ENCODE measurements at places on chromosomes 12 and 14.

GRCh38 chr12:19026614-19027488 is 102.7 kb upstream of the PLEKHA5 start:
- DNase-seq: no peak

DNA sequence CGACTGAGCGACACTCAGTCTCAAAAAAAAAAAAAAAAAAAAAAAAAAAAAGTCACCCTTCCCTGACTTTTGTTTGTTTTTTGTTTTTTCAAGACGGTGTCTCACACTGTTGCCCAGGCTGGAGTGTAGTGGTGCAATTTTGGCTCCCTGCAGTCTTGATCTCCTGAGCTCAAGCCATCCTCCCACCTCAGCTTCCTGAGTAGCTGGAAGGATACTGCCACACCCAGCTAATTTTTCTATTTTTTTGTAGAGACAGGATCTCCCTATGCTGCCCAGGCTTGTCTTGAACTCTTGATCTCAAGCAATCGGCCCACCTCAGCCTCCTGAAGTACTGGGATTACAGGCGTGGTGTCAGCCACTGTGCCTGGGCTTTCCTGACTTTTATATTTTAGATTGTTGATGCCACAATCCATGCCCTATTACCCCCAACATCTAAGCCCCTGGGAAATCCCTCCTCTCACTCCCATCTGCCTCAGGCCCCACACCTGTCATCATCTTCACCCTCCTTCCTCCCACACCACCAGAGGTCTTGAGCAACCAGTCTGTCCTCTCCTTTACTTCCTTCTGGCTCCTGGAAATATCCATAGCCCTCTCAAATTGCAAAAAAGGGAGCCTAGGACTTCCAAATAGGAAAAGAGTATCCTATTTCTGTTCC is 7.8 kb downstream of the IKZF4 start:
- DNase-seq: peak; percentile 30

DNA sequence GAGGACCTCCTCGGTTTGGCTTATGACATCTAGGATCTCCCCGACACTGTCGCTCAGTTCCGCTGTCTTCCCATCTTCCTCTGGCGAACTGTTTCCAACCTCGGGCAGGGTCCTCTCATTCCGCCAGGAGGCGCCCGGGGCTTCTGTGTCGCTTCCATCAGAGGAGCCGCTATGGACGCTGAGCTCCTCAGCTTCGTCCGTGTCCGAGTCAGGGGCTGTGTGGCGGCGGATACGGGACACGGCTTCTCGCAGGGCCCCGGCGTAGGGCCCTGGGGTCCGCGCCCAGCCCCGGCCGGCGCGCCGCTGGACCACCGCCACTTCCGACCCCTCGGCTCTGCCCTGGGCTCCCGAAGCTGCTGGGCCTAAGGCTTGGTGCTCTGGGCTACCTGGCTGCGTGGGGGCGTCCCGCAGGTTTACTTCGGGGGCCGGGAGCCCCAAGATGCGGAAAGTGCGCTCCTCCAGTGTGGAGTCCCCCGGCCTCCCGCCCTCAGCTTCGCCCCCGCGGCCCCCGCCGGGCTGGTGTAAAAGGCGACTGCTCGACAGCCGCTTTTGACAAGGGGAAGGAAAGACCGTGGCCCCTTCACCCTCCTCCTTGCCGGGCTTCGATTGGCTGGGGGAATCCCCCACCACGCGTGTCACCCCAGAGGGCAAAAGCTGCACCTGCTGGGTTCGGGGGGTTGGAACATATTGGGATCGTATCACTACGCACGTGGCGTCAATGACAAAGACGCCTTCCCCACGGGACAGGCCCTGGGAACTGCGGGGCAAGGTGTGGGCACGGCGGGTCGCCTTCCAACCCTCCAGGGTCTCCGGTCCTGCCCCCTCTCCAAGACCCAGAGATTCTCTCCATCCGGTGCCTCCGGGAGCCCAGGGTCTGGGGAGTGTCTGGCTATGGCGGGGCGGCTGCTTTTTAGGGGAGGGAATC is 2.1 kb downstream of the DDN start:
- no peak for DNase-seq

GRCh38 chr14:20623798-20624197 is 17.7 kb downstream of the OR6S1 start:
- no peak for DNase-seq

- no peak for DNase-seq
Observed at GRCh38 chr12:5018677-5019076, 25.0 kb upstream of the KCNA5 start.

DNA sequence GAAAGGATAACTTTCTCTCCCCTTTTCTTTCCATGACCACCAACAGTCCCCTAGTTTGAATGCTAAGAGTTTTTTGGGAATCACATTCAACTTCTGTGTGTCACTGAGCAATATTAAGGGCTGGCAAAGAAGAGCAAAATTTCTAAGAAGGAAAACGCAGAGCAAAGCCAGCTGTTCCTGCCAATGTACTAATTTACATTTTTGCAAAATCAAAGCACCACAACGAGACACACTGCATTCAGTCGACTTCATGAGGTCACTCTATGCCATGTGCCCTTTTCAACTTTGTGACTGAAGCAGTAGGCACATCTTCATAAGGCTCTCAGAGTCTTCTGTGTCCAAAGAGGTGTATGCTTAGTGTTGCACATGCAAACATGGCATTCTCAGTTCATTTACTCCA is 66.4 kb downstream of the PTPRR start:
- no peak for DNase-seq

- DNase-seq: no peak
Observed at GRCh38 chr12:95726903-95727302, 63.7 kb downstream of the NTN4 start.

- DNase-seq: no peak
Observed at GRCh38 chr12:27524494-27524835, 459 bp downstream of the PPFIBP1 start.

DNA sequence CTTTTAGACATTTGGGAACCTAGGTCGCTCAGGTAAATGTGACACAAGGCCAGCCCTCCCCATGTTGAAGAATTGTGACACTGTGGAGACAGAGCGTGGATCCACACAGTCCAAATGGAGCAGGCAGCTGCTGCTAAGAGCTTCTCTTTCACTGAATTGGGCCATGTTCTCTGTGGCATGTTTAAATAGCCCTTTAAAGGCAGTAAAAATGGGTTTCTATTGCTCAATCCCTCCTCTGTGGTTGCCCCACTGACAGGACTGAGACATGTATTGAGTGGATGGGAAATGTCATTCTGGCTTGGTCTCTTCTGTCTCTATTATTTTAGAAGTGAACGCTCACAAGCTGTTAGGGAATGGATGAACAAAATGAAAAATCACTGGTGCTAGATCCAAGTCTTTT is 84.0 kb upstream of the PRICKLE1 start:
- peak; percentile 49 for DNase-seq

- DNase-seq: no peak
Observed at GRCh38 chr12:49198431-49199155, 9.7 kb upstream of the TUBA1A start.

- DNase-seq: no peak
Observed at GRCh38 chr14:105929327-105930081, 403.1 kb downstream of the TMEM121 start.

DNA sequence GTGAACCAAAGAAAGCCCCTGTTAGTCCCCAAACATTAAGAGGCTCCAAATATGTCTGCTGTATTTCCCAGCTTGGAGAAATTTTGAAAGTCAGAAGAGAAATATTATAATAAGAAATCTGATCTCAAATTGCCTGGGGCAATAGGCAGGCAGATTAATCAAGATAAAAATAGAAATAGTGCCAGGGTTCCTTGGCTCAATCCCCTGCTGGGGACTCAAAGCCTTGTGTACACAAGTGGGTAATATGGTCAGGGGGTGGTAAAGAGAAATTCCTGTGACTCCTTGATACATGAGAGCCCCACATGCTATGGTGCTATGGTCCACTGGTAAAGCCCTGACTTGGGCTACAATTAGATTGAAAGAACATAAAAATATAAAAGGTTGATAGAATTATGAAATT is 41.3 kb upstream of the ARID2 start:
- no peak for DNase-seq

GRCh38 chr14:55712491-55712890 is 132.5 kb downstream of the KTN1 start:
- no peak for DNase-seq

GRCh38 chr14:81062816-81063215 is 107.4 kb downstream of the TSHR start:
- DNase-seq: no peak

GRCh38 chr14:68513137-68513536 is 279.7 kb downstream of the ZFP36L1 start:
- DNase-seq: no peak

- DNase-seq: no peak
Observed at GRCh38 chr12:639566-639965, 23.7 kb downstream of the NINJ2 start.

- DNase-seq: no peak
Observed at GRCh38 chr14:99270458-99271220, 1.4 kb downstream of the BCL11B start.

DNA sequence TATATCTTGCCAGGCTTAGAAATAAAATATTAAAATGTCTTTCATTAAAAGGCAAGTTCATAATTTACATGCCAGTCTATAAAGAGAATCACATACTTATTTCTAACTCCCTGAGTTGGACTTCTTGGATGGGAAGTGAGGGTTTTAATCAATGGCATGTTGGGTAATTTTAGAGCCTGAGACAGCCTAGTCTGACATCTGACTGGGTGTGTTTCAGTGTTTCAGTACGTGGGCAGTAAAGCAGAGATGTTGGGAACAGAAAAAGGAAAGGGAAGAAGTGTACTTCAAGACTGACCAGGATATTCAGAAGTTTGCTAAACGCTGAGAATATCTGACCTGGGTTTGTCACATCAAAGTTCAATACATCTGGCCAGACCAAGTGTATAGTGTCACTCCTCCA is 171.8 kb downstream of the BTG1 start:
- DNase-seq: no peak

- DNase-seq: no peak
Observed at GRCh38 chr12:72315858-72316257, 43.7 kb downstream of the TRHDE start.

- no peak for DNase-seq
Observed at GRCh38 chr12:131849700-131850553, 21.7 kb downstream of the MMP17 start.

- DNase-seq: no peak
Observed at GRCh38 chr14:67831113-67831512, 11.5 kb downstream of the RAD51B start.

DNA sequence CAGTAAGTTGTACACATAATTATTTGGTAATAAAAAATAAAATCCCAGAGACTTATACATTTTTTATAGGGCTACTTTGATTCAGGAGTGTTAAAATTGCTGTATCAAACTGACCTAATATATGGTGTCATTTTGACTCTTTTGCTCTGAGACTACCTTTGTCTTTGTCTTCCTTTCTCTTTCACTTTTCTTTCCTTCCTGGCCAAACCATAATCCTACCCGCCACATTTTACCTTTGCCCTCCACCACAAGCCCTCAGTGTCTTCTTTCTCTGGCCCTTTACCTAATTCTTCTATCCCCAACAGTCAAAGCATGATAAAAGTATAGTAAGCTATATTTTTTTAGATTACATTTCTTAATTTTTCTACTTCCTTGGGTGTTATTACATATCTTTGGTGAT is 62.0 kb downstream of the CAND1 start:
- no peak for DNase-seq

GRCh38 chr12:69732088-69732487 is 6.6 kb upstream of the RAB3IP start:
- DNase-seq: no peak

DNA sequence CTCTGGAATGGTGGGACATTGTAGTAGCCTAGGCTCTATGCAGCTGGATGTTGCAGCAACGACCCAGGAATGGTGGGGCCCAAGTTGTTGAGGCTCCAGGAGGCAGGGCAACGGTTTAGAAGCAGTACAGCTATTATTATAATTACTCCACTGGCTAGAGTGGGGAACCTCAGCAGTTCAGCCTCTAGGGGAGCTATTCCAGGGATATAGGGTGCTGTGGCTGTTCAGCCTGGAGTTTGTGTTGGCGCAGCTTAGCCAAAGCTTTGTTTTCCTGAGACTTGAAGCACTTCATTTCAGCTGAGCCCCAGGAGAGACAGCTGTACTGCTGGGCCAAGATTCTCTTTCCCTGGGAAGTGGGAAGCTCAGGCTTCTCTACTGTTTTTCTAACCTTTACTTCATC is 1023.0 kb upstream of the ATXN7L3B start:
- DNase-seq: no peak

- no peak for DNase-seq
Observed at GRCh38 chr12:57757771-57758170, 2.9 kb downstream of the MARCHF9 start.

DNA sequence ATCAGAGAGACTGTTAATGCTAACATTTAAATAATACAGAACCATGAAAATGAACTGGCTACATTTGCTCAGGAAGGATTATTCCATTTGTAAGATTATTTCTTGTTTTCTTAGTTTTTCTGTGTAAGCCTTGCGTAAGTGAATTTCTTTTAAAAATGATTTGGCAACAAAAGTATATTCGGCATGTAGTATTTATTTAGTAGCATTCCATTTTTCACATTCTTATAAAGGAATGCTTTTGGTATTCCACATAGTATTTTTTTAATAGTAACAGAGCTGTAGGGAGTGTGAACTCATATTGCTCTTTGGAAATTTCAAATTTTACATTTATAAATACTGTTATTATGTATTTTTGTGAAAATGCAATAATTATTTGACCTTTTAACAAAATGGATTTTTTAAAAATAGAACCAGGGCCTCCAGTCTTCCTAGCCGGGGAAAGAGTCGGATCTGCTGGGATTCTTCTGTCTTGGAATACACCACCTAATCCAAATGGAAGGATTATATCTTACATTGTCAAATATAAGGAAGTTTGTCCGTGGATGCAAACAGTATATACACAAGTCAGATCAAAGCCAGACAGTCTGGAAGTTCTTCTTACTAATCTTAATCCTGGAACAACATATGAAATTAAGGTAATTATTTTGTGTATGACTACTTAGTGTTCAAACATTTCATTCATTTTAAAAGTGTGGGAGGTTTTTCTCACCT is 1.2 kb downstream of the PTPRQ start:
- DNase-seq: no peak

DNA sequence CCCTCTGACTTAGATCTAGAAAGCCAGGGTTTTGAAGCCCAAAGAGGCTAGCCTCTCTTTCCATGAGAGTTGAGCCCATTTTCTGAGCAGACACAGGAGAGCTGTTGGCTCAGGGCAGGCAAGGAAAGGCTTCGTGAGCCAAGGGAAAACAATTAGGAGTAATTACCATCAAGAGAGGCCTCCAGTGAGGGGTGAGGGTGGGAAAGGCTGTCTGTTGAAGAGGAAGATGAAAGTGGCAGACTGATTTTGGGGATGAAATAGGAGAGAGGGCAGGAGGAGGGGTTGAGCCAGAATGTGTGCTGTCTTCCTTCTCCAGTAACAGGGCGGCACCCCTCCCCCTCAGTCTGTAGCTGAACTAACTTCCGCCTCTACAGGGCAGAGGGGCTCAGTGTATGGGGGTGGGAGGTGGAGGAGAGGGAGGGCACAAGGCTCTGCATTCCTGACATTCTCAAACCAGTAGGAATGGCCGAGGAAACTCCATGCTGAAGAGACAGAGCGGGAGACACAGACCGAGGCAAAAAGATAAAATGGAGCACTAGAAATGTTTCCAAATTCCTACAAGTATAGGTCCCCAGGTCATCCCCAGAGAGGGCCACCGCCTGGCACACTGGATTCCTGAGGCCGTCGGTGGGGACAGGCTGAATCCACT is 33.1 kb upstream of the COL2A1 start:
- DNase-seq: no peak

Data from HL-60 (cell line).